ENCODE measurements at places on chromosomes 4 and X.

GRCh38 chrX:101025126-101025525 lies 26.8 kb downstream of the TRMT2B start:
- DNase-seq: no peak

GRCh38 chr4:89161841-89162240 lies 50.5 kb downstream of the TIGD2 start:
- DNase-seq: no peak

GRCh38 chrX:47221756-47222155 lies 3.3 kb downstream of the CDK16 start:
- no peak for DNase-seq

DNA sequence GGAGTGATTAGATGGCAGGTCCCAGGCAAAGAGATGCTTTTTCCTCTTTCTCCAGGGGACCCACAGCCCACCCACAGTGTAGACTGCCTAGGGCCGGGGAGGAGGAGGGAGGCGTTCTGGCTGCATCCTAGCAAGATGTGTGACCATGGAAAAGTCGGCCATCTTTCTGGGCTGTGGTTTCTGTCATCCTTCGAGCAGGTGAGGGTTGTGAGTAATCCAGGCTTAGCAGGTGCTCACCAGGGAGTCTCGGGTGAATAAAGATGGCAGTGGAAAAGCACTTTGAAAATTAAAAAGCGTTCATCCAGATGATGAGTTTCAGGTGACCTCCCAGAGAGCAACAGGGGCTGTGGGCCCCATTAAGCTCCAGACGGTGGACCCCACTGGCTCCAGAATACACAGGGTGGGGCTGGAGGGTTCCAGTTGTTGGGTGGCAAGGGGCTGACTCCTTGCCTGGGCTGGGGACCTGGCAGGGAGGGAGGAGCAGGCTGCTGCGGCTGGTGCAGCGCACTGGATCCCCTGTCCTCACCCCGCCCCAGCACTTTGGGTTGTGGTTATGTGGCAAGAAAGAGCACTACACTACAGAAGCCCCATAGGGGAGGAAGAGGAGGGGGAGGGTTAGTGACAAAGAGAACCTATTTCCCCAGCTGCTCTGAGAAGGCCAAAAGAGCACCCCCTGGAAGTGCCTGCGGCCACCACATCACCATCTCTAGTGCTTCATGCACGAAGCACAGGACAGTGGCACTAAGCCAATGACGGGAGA lies 23.7 kb downstream of the ELF4 start:
- DNase-seq: peak; percentile 61

GRCh38 chr4:38925492-38926413 lies 58.1 kb downstream of the FAM114A1 start:
- DNase-seq: no peak

DNA sequence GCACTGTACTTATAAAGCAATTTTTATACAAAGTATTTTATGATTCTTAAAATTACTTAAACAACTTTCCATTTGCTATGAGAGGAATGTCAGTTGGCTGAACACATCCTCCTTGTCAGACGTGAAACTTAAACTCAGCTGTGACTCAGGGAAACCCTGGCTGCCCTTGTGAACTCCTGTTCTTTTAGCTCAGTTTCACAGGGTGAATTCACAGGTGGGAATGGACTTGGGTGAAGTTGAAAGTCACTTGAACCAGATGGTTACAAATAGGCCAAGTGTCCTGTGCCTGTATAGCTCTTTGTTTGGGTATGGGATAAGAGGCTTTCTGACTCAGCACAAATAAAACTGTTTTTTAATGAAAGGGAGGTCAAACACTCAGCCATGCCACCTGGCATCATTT lies 67.4 kb upstream of the FAM47B start:
- DNase-seq: no peak

GRCh38 chr4:170623899-170624298 lies 534.1 kb upstream of the AADAT start:
- no peak for DNase-seq

DNA sequence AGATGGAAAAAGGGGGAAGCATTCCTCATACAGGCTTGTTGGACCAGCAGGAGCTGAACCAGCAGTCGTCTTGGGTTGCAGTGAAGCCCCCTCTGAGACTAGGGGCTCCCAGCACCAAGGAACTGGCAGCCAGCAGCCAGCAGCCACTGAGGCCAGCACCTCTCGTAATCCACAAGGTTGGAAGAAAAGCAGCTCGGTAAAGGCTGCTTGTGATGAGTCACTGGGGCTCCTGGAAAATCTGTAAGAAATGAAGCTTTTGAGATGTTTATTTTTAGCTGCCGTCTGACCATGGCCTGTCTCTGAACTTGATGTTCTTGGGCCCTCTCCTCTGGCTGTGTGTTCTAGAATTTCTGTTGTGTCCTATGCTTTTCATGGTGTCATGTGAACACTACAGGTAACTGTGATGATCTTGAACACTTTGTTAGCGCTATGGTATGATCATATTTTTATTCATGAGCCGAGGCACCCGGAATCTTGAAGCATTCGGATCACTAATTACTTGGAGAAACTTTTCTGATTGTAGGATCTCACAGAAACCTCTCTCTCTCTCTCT lies 18.6 kb downstream of the CLCN4 start:
- no peak for DNase-seq

All from activated CD4-positive, alpha-beta T cell treated with anti-CD3 and anti-CD28 coated beads, Interleukin-2, amount 50 U/mL, for 1 hour (primary cell).